ENCODE measurements at places on chromosomes 5 and 9. TPM values are rescaled to one million over a fixed set of nuclear protein-coding genes. Genes with fewer than 3 reads are reported as not detected.

DNA sequence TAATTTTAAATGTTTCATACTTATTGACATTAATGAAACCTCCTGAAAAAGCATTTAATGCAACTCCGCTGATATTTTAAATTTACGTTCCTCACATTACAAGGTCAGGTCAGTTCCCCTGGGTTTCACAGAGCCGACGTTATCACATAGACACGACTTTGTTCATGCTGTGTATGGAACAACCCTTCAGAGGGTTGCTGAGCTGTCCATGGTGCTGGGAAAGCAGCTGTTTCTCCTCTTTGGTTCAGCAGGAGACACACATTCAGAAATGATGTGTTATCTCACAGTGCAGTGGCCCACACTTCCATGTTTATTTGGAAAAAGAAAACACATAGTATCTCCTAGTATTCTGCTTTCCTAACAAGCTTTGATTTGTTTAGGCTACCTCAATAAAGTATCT lies 53.5 kb downstream of the PPP2R2B start:
- no peak for DNase-seq

- no peak for DNase-seq
Observed at GRCh38 chr9:128823903-128824406, 5.6 kb downstream of the SPOUT1 start.

The TSSK1B gene
- total RNA-seq, result not detected

The SGTB gene
- 18.2 TPM for total RNA-seq

GRCh38 chr9:87381746-87382145 lies 115.9 kb upstream of the DAPK1 start:
- DNase-seq, result no peak

The LHX3 gene
- not detected for total RNA-seq

DNA sequence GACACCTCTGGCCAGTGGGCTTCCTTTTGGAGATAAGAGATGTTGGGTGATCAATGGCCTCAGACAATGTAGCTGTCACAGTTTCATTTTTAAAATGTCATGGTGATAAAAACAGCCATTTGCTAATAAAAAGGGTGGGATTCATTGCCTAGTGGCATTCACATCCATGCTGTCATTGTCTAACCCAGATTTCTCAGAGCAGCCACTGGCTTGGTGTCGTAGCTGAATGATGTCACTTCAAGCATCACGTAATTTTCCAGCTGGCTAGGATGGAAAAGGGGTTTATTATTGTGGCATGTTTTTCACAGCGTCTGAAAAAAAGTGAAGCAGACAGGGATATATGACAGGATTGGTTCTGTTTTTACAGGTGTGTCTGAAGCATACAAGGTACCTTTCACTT lies 184.7 kb downstream of the AOPEP start:
- DNase-seq, result no peak

The LRRC19 gene
- total RNA-seq, result not detected

- DNase-seq, result peak; percentile 47
Observed at GRCh38 chr5:119287547-119288111, 68.2 kb upstream of the TNFAIP8 start.

Data from activated naive CD8-positive, alpha-beta T cell treated with anti-CD3 and anti-CD28 coated beads for 36 hours (primary cell).